ENCODE measurements at places on chromosomes 16 and 17.

DNA sequence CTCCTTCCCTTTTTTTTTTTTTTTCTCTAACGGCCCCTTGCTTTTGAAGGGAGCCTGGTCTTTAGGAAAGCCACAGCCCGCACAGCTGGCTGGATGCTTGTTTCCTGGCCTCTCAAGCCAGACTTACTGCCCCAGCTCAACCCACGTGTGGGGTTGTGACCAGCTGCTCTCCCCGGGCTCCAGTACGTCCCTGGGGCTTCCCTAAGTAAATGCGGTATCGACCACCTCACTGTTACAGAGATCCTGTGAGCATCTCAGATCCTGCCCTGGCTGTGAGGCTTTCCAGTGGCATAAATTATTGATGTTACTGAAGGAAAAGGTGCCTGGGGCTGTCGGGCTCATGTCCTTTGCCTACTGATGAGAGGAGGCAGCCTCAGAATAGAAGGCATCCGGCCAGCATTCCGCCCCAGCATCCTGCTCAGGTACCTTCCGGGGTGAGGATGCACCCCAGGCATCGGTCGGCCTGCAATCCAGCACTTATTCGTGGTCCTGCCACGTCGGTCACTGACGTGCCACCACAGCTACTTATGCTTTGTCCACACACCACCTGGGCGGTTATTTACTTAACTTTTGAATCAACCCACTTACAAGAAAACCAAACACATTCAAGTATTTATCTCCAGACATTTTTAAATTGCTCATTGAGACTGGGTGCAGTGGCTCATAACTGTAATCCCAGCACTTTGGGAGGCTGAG lies 9.6 kb downstream of the GPRC5B start:
- no peak for DNase-seq

DNA sequence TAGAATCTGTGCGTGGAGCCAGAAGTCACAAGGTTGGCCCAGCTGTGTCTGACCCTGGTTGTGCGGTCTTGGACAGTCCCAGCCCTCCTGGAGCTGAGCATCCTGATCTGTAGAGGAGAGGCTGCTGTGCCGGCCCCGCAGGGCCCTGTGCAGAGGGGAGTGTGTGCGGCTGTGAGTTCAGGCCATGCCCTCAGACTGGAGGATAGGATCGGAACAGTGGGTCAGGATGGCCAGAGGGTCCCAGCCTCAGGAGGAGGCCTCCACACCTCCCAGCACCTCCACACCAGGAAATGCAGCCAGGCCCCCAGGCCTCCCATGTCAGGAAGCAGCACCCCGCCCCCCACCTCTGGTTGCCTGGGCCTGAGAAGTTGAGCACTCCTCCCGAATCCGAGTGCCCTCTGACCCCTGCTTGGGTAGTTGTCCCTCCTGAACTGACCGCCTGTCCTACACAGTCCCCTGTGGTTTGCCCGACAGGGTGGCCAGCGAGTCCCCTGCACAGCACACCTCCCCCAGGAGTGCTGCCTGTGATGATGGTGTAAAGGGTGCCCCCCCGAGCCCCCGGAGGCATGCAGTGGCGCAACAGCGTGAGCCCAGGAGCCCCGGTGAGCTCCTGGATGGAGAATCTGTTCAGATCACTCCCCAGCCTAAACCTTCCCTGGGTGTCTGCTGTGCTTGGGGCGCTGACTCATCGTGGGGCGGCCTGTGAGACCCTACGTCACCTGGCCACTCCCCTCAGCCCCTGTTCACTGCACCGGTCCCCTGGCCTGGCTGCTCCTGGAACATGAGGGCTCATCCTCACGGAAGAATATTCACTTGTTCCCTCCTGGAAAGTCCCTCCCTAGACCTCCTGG lies 285.2 kb downstream of the SEC14L1 start:
- peak; percentile 73 for DNase-seq

- no peak for DNase-seq
These were observed 11.9 kb downstream of the DNAAF8 start for GRCh38 chr16:4746215-4746614.

DNA sequence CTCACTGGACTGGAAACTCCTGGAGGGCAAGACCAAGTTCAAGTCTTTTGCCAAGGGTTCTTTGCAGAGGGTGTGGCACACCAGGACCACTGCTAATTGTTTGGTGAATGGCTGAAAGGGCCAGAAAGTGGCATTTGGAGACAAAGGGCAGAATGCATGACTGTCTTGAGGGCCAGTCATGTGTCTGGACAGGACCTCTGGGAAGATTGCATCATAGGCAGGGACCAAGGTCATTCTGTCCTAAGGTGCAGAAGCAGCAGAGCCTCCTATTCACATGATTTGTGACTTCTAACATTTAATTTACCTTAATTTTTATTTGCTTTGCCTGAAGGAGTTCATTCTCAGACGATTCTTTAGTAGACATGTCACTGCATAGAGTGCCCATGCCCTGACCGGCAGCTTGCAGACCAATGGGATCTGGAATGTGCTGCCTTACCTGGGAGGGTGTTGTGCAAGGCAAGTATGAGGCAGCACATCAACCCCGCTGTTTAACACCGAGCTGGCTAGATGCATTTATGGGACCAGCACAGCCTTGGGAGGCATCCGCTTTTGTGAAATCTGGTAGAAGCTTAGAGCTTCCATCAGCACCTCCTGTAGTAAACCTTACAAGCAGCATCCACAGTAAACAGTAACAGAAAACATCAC lies 62.3 kb upstream of the MAF start:
- DNase-seq: no peak

GRCh38 chr17:49851387-49852291 lies 3.8 kb upstream of the TAC4 start:
- peak; percentile 10 for DNase-seq

- peak; percentile 39 for DNase-seq
These were observed 33.3 kb downstream of the JPH3 start for GRCh38 chr16:87635541-87636049.

- DNase-seq: no peak
These were observed 65.7 kb downstream of the CEP112 start for GRCh38 chr17:66126231-66126630.

DNA sequence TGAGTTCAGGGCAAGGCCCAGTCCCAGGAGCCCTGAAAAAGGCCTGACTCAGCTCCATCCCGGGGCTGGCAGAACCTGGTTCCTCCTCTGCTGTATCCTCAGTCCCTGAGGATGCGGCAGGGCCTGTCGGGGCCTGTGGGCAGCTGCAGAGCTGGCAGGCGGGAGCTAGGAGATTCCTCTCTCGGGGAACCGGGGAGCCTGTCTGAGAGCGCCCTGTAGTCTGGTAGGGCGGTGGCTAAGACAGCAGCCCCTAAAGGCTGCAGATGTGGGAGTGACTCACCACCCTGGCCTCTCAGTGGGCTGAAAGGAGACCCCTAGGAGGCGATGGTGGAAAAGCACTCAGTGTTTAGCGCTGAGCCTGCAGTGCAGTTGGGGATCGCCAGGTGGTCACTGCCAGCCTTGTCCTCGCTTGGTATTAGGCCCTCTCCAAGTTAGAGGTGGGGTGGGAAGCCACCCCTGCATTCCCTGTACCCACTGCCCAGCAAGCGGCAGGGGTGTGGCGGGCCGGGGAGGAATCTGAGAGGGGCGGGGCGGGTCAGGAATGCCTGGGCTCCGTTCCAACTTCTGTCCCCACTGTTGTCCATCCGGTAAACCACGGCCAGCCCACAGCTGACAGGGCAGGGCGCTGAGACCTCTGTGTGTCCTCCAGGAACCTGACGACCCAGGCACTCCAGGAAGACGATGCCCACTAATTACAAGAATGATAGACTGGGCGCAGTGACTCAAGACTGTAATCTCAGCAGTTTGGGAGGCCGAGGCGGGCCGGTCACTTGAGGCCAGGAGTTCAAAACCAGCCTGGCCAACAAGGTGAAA lies 29.5 kb upstream of the CDH1 start:
- peak; percentile 74 for DNase-seq

DNA sequence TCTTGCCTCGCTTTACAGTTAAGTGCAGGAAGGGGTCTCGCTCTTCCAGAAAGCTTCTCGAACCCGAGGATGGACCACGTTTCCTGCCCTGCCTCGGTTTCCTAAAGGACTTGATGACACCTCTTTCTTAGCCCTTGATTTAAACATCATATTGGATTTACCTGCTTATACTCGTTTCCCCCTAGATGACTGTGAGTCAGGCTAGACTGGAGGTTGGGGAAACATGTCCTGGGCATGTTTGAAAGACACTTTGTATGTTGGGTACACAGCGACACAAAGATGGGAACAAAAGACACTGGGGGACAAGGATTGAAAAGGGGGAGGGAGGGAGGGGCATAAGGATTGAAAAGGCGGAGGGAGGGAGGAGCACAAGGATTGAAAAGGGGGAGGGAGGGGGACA lies 30.0 kb downstream of the SDK2 start:
- DNase-seq: no peak

- peak; percentile 31 for DNase-seq
These were observed 39.7 kb upstream of the IRX3 start for GRCh38 chr16:54326266-54326662.

GRCh38 chr17:58525239-58525638 lies 10.8 kb upstream of the MTMR4 start:
- DNase-seq: peak; percentile 12

GRCh38 chr16:14186795-14187221 lies 115.7 kb downstream of the MRTFB start:
- DNase-seq: no peak

- no peak for DNase-seq
These were observed 6.1 kb downstream of the CMTM1 start for GRCh38 chr16:66572356-66572755.

GRCh38 chr16:67923414-67924116 lies 8.1 kb downstream of the CTRL start:
- no peak for DNase-seq
